NCI-H510A treated with DMSO at 0.1 percent for 48 hours (cell line): ENCODE measurements at places on chromosomes 12 and 14.

DNA sequence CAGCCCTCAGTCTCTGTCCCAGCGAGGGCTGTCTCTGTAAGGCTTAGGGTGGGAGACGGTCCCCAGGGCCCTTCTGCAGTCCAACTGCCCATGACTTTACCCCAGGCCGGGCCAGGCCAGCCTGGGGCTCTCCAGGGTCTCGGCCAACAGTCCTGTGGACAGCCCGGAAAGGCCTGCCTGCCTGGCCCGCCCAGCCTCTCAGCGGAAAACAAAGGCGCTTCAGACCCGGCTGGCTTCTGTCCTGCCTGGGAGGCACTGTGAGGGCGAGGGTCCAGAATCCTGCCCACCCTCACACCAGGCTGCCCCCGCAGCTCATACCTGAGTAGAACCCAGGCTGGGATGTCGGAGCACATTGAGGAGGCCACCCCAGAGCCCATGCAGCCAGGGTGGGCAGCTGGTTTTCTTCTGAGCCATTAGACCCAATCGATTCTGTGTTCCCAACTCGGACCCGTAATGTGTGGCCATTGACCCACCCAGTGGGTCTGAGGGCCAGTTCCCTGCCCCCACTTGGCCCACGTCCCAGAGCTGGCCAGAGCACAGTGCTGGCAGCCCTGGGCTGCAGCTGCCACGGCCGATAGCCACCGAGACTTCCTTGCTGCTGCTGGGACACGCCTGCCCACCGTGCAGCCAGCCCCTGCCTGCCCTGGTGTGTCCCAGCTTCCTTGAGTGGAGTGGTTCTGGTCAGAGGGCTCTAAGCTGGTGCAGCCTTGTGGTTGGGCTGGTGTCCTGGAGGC lies 1.6 kb downstream of the CRIP2 start:
- DNase-seq: no peak

- DNase-seq: no peak
These were observed 113.0 kb downstream of the FGD4 start for GRCh38 chr12:32512379-32512778.

DNA sequence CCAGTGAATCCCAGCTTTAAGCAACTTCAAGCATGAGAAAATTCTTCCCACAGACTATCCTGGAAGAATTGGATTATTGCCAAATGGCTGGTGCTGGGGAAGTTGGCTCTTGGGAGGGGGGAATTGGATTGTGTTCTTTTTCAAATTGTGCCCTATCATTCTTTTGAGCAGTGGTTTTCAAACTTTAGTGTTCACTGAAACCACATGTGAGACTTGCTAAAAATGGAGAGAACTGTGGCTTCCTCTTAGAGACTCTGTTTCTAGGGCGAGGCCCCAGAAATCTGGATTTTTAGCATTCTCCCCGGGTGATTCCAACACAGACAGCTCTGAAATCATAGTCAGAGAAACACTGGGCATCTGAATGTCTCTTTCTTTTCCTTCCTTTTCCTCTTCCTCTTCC lies 14.3 kb upstream of the OTUB2 start:
- DNase-seq: no peak

DNA sequence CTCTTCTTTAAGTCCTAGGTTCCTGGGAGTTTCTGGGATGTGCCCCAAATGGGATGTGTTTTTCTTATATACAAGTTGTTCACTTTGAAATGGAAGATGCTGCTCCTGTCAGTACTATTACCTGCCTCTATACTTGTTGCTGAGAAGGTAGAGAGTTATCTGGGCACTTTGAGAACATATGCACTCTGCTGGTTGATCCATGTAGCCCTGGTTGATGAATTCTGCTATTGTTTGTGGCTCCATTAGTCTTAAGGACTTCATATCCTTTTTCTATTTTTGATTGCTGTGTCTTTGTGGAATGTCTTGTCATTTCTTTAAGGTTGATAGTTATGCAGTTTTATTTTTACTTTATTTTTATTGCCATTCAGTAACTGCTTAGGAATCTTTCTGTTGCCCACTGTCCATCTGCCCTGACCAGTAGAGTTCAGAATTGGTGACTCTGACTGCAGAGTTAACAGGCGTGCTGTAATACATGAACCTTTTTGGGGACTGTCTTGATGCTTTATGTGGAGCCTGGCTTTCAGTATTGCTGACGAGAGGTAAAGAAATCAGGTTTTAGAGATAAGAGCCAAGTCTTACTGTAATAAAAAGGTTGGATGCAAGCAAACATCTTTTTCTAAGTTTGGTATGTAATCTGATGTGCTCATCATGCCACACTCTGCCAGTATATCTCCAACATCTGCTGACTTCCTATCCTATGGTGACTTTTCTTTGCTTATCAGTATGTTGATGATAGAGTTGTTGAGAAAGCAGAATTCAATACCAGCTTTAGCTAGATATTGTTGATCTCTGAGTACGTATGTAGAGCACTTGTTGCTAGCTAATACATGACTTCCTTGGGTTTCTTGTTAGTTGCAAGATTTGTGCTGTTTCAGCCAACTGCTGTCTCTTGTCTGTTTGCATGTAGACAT lies 1.6 kb downstream of the GMPR2 start:
- no peak for DNase-seq

DNA sequence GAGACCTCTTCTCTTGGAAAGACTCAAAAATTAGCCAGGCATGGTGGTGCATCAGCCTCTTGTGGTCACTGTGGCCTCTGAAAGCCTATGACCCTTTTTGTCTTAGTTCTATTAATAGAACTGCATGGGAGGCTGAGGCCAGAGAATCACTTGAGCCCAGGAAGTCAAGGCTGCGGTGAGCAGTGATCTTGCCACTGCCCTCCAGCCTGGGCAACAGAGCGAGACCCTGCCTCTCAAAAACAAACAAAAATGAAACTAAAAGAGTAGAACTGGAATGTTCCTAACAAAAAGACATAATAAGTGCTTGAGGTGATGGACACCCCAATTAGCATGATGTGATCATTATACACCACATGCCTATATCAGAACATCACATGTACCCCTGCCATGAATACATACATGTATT lies 197.0 kb upstream of the EEA1 start:
- no peak for DNase-seq

GRCh38 chr12:132481771-132482745 lies 7.9 kb upstream of the FBRSL1 start:
- no peak for DNase-seq

DNA sequence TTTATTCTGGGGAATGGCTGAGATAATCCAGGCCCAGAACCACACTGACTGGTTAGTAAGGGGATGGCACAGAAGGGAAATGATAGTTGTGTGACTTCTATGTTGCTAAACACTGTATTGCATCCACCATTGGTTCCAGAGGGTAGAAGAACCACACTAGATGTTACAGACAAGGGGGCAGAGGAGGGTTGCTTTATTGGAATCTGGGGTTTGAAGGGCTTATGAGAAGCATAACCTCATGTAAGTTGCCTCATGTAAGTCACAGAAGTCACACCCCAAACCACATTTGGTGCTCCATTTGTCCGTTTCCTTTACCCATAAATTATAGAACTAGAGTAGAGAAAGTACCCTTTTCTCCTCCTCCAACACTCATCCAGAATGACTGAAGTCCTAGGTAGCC lies 5.5 kb upstream of the PSMA6 start:
- no peak for DNase-seq

GRCh38 chr12:25546318-25546717 lies 6.8 kb downstream of the LMNTD1 start:
- no peak for DNase-seq

DNA sequence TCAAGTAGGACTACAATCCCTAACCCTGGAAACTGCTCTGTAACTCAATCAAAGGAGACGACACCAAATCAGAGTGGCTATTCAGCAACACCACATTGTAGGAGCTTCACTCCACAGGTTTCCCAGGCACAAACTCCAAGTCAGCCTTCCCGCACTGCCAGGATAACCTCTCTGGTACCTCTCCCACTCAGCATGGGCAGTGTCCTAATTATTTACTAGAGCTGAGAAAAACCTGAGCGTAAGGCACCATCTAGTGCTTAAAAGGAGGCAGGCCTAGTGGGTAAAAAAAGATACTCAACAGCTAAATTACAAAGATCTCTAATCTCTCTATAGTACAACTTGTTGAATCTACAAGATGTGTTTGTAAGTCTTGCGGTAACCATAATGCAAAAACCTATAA lies 36.1 kb downstream of the PARP11 start:
- DNase-seq: no peak

DNA sequence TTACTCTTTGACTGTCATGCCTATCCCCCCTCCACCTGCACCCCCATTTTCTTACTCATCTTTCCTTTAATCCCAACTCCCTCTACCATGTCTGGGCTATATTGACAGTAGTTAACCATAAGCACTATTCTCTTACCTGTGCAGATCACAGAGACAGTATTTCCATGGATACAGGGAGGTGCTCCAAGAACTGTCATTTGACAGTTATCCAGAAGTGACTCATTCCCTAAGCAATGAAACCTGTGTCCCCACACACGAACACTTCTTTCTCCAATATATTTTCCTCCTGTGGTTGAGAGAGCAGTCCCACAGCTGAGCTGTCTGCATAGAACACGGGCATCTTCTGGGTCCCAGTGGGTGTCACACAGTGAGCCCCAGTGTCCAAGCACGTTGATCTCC lies 68.8 kb downstream of the CD163L1 start:
- no peak for DNase-seq

DNA sequence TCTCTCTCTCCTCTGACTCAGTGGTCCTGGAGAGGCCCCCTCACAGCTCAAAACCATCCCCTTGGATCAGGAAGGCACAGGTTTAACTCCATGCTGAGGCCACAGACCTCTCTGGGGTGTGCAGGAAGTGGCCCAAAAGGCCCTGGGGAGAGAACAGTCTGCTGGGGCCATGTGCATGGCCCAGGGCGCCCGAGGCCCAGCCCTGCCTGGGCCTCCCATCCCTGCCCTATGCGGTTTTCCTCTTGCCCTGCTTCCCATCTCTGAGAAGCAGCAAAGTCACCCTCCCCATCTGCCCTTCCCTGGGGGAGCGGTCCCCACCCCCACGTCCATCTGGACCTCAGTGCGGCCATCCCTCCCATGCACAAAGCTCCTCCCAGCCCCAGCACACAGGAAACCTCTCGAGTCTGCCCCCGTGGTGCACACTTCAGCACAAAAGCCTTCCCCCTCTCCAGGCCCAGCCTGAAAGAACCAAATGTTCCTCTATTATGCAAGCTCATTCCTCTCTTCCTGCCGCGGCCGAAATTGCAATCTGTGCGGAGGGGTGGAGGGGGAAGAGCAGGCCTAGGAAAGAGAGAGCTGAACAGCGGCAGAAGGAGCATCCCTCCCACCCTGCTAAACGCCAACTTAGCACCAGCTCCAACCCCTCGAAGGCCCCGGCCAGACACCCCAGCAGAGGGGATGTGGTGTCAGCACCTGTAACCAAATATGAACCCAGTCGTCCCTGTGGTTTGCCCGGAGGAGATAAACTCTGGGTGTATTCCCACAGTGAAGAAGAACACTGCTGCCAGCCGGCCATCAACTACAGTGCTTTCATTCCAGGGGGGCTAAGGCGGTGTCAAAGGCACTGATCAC lies 108.5 kb downstream of the SCARB1 start:
- DNase-seq: peak; percentile 91

GRCh38 chr14:102940729-102941362 lies 18.4 kb downstream of the AMN start:
- no peak for DNase-seq

DNA sequence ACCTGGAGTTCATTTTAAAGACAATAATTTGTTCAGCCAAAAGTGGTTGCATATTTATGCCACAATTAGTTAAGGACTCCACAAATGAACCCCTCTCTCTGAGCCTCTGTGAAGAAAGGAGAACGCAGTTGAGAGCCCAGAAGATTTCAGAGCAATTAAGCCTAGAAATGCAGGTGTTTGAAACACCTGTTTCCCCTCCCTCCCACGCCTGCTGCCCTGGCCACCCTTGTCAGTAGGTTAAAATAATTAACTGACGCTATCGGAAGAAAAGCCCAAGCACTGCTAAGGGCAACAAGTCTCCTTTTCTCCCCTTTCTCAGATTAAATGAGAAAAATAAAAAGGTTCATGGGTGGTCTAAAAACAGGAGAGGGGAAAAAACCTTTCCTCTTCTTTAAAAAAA lies 99.2 kb downstream of the PPM1A start:
- DNase-seq: peak; percentile 64

- DNase-seq: no peak
These were observed 65.5 kb downstream of the PTPRO start for GRCh38 chr12:15387772-15388171.

GRCh38 chr12:101759396-101760047 lies 20.3 kb upstream of the SYCP3 start:
- peak; percentile 13 for DNase-seq

- peak; percentile 74 for DNase-seq
These were observed 148.7 kb downstream of the SMOC1 start for GRCh38 chr14:70027785-70028428.

DNA sequence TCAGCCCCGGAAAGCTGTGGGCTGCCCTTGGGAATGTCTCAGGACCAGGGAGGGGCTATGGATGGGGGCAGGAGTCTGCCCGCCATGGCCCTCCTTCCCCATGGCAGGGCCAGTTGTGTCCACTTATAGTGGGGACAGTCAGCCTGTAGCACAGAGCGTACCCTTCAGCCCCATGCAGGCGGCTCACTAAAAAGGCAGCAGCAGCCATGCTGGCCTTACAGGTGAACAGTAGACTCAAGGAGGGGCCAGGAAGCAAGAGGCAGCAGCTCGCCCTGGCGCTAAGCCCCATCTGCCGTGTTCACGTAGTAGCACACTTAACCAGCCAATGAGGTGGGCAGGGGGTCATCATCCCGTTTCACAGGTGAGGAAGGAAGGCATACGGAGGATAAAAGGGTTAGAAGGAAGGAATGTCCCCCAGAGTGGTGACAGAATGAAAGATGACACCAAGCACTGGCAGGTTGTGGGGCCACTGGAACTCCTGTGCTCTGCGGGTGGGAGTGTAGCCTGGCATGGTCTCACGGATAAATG lies 52.7 kb downstream of the FAM222A start:
- no peak for DNase-seq

GRCh38 chr14:101922866-101923265 lies 41.5 kb upstream of the DYNC1H1 start:
- DNase-seq: no peak

GRCh38 chr14:74531006-74531405 lies 37.4 kb downstream of the ISCA2 start:
- DNase-seq: no peak

GRCh38 chr12:50265770-50266524 lies 17.4 kb downstream of the LIMA1 start:
- DNase-seq: no peak

DNA sequence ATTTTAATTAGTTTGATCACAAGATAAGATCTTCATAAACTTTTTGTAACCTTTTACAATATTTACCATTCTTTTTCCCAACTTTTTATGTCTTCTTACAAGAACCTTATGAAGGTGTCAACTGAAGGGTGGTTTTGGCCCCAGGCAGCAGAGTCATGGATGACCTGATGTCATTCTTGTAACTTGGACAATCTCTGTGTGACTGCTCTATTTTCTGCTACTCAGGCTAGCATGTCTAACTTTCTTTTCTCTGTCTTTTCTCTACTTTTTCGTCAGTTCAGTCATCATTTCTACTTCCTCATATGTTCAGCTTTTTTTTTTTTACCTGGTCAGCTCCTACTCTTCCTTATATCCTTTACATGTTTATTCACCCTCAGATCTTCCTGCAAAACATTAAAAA lies 150.7 kb upstream of the PTPRQ start:
- no peak for DNase-seq
